ENCODE measurements at places on chromosomes 6 and 20.

- DNase-seq, result no peak
These were observed 375.1 kb downstream of the BTBD9 start for GRCh38 chr6:38264605-38265004.

GRCh38 chr6:138277835-138278234 is 59.5 kb upstream of the PBOV1 start:
- DNase-seq, result no peak

GRCh38 chr6:111926731-111927302 is 53.6 kb upstream of the FYN start:
- no peak for DNase-seq

GRCh38 chr20:34475979-34476736 is 40.1 kb upstream of the DYNLRB1 start:
- DNase-seq, result peak; percentile 24

DNA sequence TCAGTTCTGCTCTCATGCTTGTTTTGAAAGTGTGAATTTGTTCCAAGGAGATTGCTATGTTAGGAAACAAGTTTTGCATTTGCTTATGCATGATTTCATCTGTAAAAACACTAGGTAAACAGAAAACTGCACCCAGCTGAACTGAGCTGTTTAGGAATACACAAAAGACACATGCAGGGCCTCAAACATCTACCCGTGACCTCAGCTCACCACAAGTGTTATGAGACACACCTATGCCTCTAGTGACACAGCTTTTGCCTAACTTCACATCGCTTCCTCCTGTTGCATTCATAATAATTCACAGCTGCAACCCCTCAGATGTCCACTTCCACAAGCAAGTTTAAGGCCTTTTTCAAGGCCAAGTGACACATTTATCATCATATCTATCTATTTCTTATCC is 98.0 kb upstream of the SLC24A3 start:
- no peak for DNase-seq

GRCh38 chr6:157653521-157653920 is 169.5 kb upstream of the SNX9 start:
- DNase-seq, result no peak

GRCh38 chr6:157558049-157558448 is 177.1 kb downstream of the ZDHHC14 start:
- no peak for DNase-seq

DNA sequence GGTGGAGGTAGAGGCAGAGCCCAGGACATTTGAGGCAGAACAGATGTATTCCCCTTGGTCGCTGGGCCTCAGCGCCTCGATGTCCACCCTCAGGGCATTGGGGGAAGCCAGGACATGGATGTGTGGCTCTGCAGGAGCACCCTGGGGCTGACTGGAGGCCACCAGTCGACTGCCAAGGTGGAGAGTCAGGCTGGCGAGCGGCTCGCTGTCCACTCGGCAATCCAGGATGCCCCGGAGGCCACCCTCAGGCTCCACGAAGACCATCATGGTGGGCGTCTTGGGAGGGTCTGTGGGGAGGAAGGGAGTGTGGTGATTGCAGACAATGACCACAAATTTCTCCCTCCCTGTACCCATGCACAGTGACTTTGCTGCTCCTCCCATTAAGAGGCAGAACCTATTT is 8.2 kb upstream of the ADAM33 start:
- no peak for DNase-seq

DNA sequence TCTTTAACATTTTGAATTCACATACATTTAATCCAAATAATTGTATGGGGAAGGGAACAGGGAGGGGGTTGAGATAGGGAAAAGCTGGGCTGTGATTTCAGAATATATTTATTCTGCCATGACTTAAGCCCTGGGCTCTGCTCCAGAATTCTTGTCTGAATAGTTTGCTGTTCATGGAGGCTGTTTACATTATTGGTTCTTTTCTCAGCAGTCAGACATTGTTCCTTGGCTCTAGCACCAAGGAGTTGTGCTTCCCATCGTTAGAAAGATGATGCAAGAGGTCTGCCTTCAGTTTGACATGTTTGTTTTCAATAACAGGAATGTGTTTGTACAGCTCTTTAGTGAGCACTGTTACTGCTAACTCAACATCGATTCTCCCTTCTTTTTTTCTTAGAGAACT is 198.8 kb upstream of the CDYL start:
- no peak for DNase-seq

DNA sequence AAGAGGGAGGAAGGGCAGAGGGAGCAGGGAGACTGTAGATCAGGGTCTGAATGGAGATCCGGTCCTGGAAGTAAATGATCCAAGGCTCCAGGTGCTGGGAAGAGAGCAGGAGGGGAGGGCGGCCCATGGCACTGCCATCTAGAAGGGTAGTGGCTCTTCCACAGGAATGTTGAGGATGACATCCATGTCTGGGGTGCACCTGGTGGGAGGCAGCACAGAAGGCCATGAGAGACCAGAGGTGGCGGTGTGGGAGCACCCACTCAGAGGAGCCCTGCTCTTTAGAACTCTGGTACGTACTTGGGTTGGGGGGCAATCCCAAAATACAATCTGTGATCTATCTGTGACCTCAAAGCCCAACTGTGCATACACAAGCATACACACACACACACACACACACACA is 13.5 kb downstream of the DEFB132 start:
- no peak for DNase-seq

GRCh38 chr6:98946879-98947410 is 801 bp downstream of the FBXL4 start:
- DNase-seq, result peak; percentile 44

DNA sequence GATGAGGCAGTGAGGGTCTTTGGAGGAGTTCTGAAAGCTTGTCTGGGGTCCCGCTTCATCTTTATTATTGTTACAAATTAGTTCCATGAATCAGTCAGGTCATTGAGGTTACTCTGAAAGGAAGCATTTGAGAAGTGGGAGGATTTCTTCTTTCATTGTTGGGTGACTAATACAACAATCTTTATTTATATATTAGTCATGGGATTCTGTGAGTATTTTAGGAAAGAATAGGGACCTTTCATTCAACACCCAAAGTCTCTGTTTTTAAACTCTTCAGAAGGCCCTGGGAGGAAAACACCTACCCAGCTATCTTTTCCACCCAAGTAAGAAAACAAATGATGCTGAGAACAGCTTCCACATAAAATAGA is 98.3 kb downstream of the SOD2 start:
- no peak for DNase-seq

- no peak for DNase-seq
These were observed 101.3 kb downstream of the RTN4IP1 start for GRCh38 chr6:106527979-106528378.

DNA sequence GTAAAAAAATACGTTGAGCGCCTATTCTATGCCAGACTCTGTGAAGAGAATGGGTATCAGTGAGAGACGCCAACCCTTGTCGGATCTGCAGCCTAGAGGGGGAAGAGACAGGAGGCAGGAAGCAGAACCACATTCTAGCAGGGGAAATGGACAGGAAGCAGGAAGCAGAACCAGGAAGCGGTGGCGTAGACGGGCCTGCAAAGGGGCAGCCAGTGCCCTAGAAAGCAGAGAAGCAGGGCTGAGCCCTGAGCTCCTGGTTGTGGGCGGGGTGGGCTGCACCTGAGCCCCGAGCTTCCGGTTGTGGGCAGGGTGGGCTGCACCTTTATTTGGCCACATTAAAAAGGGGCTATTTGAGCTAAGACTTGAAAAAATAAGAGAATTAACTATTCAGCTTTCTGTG is 71.9 kb downstream of the FAM120B start:
- no peak for DNase-seq

DNA sequence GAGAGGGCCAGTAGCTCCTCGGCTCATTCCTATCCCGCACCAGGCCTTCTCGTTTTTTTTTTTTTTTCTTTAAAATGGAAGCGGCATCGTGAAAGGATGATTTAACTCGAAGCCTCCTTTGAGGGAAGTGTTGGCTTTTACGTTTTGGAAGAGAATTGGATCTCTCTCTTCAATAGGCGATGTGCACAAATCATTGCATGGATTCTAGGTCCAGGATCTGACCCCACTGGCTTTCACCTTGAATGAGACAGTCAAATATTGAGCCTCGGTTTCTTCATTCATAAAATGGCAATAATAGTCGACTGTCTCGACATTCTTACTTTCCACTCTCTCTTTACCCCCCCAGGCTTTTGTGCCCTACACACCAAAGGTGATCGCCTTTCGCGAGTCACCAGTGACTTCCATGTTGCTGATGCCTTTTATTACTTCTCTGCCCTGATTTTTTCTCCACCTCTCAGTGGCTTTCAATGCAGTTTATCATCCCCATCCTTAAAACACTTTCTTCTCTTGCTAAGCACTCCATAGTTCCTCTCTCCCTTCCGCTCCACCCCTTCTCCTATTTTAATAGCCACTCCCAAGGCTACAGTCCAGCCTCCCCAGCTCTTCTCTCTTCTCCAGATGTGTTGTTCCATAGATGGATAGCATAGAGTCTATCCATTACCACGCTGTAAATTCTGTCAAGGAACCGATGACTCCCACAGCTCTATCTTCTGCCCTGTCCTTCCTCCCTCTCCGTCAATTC is 473 bp upstream of the DTNBP1 start:
- DNase-seq, result no peak

DNA sequence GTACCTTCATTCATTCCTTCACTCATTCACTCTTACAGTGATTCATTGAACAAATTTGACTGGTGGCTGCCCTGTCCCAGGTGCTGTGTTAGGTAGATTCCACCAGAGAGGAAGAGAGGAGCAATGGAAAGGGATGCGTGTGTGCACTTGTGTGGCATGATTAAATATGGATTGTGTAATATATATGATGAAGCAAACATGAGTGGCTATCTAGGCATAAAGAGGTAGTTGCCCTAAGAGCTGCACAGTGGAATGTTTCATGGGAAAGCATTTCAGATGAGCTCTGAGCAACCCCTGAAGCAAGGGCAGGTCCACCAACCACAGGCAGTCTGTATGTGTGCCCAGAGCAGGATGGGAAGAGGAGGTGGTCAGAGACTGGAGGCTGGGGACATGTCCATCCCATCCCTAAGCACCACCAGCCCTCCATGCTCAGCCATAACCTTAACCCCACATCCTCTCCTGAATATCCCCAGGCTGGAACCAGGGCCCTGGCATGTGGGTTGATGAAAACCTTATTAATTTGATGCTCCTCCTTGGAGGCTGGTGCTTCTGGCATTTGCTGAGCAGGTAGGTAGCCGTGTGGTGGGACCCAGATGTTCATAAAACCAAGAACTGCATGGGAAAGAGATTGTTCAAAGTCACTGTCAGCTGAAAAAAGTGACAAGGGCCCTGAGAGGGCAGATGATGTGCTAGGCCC is 226.2 kb downstream of the SYNDIG1 start:
- DNase-seq, result no peak

DNA sequence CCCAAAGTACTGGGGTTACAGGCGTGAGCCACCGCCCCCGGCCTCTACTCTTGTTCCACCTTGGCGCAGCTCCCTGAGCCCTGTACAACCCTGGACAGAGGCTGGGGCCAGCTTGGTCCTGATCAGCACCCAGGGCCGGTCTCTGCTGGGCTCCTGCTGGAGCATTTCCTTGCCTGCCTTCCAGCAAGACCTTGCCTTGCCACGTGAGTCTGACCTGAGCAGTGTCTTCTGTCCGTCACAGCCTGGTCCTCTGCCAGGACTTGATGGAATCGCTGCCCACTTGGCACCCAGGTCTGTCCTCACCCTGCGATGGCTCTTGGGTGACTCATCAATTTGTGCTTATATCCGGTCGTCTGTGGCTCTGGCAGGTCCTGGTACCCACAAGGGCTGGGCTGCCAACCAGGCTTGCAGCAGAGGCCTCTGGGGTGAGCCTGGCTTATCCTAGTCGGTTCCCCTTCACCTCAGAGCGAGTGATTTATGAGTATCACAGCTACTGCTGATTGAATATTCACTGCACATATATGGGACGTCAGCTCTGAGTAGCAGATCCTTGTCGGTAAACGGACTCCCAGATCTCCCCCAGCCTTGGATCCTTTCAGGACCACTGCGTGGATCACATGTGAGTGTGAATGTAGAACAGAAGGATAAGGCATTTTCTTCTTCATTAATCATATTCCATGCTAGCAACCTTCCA is 10.1 kb upstream of the SULF2 start:
- no peak for DNase-seq

GRCh38 chr20:51380401-51381385 is 161.8 kb downstream of the NFATC2 start:
- no peak for DNase-seq

GRCh38 chr20:29497261-29497671 is 1760.2 kb upstream of the DEFB115 start:
- no peak for DNase-seq

GRCh38 chr20:5445611-5446010 is 128.9 kb upstream of the PROKR2 start:
- no peak for DNase-seq

GRCh38 chr20:37477041-37477440 is 44.0 kb upstream of the NNAT start:
- no peak for DNase-seq

DNA sequence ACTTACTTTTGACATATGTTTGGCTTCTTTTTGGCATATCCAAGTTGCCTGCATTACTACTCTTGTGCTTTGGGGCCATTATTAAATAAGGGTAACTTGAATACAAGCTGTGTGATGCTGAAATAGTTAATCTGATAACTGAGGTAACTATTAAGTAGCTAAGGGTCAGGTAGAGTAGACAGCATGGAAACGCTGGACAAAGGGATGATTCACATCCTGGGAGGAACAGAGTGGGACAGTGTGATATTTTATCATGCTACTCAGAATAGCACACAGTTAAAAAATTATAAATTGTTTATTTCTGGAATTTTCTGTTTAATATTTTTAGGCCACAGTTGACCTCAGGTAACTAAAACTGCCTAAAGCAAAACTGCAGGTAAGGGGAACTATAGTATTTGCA is 483.9 kb downstream of the RFPL4B start:
- no peak for DNase-seq

- DNase-seq, result no peak
These were observed 94.6 kb downstream of the EPB41L2 start for GRCh38 chr6:130968476-130968875.

DNA sequence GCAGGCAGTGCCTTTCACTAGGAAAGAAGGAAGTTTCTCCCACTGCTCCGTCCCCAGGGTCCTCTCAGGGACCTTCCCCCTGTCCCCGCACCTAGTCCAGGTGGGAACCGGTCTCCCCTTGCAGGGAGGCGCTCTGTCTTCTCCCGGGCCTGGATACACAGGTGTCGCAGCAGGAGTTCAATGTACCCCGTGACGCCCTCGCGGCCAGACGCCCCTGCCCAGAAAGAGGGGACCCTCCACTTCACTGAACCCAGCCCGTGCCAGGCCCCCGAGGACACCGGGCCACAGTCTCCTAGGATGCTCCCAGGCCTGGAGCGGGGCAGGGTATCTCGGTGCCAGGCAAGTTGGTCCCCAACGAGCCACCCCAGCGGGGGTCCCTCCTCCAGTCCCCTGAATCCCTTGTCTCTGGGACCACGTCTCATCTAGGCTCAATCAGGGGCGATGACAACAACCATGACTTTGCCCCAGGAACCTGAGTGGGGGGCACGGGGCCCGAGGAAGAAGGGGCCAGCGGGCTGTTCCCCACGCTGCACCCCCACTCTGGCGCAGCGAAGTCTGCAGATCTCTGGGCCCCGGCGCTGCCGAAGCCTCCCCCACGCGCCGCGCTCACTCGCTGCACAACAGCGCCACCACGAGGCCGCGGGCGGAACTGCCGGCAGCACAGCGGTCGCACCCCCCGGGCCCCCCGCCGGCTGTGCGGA is 103.0 kb downstream of the EDN3 start:
- DNase-seq, result peak; percentile 81
